Left hindlimb (tissue), 1 donor: ENCODE measurements at places on chromosomes 3 and 15.

- DNase-seq, result no peak
Measured at GRCh38 chr3:122497425-122497824, 17.3 kb downstream of the KPNA1 start.

DNA sequence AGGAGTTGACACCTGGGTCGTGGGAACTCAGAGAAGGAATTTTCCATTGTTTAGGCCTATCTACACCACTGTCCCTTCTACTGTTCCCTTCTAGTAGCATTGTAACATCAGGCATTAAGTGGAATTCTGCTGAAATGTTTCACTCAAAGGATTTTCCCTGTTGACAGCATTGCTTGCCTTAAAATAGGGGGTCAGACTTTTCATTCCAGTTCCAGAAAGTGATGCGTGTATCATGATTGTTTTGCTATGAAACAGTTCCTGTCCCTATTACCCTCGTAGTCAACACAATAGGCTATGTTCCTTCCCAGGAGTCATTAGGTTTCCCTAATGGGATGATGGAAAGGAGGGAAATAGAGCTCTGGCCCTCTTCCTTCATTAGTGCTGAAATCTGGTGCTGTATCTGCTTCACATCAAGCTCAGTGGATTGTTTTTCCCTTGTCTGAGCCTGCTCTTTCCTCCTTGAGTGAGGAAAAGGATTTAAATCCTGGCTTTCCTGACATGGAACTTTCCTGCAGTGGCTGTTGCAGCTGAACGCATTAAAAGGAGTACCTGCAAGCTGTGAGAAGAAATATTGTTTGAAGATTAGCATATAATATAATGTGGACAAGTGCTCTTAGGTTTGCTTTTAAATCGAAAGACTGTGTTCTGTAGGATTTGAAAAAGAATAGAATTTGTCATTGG lies 195.9 kb downstream of the KLHL25 start:
- DNase-seq, result no peak

DNA sequence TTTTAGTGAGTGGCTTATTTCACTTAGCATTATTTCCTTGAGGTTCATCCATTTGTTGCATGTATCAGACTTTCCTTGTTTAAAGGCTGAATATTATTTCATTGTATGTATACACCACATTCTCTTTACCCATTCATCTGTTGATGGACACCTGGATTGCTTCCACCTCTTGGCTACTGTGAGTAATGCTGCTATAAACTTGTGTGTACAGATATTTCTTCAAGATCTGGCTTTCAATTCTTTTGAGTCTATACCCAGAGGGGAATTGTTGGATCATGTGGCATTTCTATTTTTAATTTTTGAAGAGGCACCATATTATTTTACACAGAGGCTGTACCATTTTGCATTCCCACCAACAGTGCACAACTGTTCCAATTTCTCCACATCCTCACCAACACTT lies 313.5 kb downstream of the RPLP1 start:
- no peak for DNase-seq

- no peak for DNase-seq
Measured at GRCh38 chr3:139909811-139910210, 25.2 kb upstream of the CLSTN2 start.
